GM10248 (cell line): ENCODE measurements at places on chromosomes 5 and 9.

DNA sequence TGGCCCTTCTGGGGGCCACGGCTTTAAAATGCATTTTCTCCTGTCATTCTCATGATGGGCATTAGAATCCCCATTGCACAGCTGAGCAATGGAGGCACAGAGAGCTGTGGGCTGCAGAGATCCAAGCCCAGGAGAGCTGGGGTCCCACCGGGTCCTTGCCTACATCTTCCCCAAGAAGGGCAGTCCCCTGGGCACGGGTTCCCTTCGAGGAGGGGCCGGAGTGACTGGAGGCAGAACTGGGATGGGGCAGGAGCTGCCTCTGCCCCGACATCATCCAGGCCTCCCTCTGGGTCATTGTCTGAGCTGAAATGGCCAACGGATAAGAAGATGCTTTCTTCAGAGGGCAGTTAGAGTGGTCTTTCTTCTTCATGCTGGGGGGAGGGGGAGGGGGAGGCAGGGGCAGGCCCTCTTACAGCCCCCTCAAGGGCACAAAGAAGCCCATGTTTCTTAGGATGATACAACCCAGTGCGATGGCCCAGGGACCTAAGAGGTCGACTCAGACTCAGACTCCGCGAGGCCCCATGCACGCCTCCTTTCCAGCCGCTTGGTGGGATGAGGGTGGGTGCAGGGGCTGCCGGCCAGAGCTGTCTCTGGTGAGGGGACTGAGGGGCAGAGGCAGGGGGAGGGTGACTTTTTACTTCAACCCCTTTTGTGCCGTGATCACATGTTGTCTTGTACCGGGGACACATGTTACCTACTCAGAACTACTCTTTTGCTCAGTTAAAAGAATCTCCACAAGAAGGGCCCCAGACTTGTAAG, 112.4 kb upstream of the IRX2 start:
- no peak for DNase-seq

- no peak for DNase-seq
Observed at GRCh38 chr5:166535641-166536040, 1755.8 kb upstream of the WWC1 start.

- no peak for DNase-seq
Observed at GRCh38 chr5:96017951-96018350, 56.3 kb upstream of the ELL2 start.

GRCh38 chr5:15983392-15983791, 196.2 kb downstream of the MARCHF11 start:
- DNase-seq = no peak

- no peak for DNase-seq
Observed at GRCh38 chr5:147430628-147431027, 79.2 kb downstream of the DPYSL3 start.

DNA sequence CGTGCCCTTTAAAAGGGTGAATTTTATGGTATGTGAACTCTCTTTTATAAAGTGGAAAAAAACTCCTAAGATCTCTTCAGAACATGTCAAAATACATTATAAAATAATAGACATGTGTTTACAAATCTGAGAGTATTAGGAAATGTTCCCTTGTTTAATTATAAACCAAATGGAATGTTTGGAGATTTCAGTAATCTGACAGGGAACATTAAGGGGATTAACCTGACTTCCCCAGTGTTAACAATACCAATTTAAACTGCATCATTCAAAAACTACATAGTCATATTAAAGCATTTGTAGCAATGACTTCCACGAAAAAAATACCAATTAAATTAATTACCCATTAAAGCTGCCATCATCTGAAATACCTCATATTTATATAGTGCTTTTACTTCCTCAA, 1.6 kb upstream of the OCLN start:
- no peak for DNase-seq

- no peak for DNase-seq
Observed at GRCh38 chr5:181161534-181162175, 14.3 kb downstream of the OR2V2 start.

DNA sequence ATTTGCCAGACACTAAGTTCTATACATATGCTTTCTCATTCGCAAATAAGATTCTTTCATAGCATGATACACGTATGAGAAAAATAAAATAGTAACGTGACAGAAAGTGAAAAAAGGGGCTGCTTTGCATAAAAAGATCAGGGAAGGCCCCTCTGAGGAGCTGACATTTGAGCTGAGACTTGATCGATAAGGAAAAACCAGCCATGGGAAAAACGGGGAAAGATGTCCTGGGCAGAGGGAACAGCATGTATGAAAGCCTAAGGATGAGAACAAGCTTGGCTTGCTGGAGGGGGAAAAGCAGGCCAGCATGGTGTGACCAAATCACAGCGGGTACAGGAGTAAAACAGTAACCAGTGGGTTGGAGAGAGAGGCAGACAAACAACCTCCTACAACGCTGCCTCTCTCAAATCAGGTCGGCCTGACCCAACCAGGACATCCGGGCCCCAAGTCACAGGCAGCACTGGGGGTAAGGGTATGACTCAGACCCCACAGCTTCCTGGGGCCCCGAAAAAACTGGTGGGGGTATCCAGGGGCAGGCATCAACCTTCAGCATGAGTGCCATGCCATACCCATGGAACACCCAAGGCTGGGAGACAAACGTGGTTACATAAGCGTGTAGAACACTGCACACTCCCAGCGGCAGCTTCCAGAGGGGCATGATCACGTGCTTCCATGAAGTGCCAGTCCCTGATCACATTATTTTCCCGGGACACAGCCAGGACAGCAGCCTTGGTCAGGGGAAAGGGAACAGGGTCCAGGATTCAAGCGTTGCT, 2.2 kb downstream of the TNIP1 start:
- DNase-seq = peak; percentile 79

DNA sequence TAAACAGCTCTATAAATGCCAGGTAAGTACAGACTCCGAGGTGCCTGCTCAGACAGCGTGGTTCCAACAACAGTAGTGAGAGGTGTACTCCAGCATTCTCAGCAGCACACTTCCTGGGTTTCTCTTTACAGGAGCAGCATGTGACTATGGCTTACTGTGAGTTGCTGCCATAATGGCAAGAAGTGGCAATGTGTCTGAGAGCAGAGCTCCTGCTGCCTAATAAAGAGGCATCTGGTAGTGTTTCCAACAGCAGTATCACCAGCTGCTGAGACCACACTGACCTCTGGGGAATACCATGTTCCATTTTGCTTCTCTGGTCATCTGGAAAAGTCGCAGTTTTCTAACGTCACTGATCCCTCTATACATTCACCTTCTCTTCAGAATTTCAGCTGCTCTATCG, 398.2 kb downstream of the SLCO4C1 start:
- no peak for DNase-seq

DNA sequence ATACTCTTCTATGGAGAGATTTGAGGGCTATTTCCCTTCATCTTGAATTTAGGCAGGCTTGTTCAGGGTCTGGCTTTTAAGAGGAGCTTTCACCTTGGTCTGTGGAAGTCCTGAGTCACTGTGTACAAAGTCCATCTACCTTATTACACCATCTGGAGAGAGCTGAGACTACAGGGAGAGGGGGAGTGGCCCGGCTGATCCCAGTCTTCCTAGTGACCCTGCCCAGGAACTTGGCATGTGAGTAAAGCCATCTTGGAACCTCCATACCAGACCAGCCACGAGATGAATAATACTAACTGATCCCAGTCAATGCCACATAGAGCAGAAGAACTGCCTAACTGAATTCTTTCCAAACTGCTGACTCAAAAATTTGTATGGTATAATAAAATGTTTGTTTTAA, 8.4 kb upstream of the IL6ST start:
- no peak for DNase-seq

- DNase-seq = no peak
Observed at GRCh38 chr5:96584712-96585111, 77.5 kb upstream of the CAST start.

- DNase-seq = no peak
Observed at GRCh38 chr5:9283021-9283420, 262.9 kb downstream of the SEMA5A start.

GRCh38 chr5:115360046-115360685, 63.7 kb upstream of the CCDC112 start:
- no peak for DNase-seq

- no peak for DNase-seq
Observed at GRCh38 chr5:66322786-66323528, 178.9 kb downstream of the SREK1 start.

- no peak for DNase-seq
Observed at GRCh38 chr5:142600611-142601358, 85.1 kb downstream of the FGF1 start.

- no peak for DNase-seq
Observed at GRCh38 chr5:111932628-111933027, 175.6 kb upstream of the NREP start.

DNA sequence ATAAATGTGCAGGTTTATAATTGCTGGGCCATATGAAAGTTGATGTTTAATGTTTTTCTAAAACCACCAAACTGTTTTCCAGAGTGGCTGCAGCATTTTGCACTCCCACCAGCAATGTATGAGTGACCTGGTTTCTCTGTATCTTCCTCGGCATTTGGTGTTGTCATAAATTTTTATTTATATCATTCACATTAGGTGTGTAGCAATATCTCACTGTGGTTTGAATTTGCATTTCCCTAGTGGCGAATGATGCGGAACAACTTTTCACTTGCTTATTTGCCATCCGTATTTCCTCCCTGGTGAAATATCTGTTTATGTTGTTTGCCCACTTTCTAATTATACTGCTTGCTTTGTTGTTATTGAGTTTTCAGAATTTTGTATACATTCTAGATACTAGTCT, 295.7 kb upstream of the TUT7 start:
- no peak for DNase-seq

GRCh38 chr5:157766442-157766841, 22.9 kb downstream of the LSM11 start:
- DNase-seq = no peak

- DNase-seq = peak; percentile 50
Observed at GRCh38 chr5:36150676-36151433, 832 bp downstream of the LMBRD2 start.

DNA sequence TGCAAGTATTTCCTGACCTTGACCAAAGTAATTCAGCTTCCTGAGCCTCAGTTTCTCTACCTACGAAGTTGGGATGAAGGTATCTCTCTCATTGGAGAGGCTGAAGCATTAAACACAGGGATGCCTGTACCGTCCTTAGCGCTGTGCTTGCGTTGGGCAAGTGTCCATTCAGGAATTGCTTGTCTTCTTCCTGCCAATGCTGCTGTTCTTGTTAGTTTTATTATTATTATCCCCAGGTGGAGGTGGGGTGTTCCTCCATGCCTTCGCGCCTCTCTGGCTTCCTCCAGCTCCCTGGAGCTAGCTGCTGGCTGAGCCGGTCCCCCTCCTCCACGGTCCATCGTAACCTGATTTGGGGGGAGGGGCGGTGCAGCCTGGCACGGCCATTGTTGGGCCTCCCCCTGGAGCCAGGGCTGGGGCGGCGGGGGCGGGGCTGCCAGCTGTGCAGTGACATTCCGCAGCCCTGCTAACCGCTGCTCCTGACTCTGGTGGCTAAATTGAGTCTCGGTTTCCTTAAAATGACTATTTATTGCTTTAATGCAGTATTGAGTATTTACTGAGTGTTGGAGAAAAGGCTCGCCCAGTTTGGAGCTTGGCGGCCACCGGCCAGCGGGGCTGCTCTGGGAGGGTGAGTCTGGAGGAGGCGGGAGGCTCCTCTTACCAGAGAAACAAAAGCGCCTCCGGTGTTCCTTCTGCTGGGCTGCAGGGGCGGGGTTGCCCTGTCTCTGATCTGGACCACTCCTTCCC, 51.3 kb downstream of the LMX1B start:
- DNase-seq = no peak

DNA sequence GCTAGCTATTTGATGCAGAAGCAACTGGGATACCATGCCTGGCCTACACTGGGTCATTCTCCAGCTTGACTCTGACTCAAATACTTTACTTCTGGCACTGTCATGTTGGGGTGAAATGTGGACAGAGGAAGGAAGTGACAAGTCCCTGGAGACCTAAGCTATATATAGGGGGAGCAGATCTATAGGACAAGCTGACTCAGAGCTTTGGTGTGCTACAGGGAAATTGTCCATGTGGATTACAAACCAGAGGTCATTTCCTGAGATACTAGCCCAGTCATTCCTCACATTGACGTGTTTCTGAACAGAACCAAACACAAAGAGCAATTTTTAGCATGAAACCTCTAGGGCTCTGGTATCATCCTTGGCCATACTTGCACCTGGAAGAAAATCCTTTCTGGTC, 531.6 kb upstream of the CLINT1 start:
- no peak for DNase-seq

DNA sequence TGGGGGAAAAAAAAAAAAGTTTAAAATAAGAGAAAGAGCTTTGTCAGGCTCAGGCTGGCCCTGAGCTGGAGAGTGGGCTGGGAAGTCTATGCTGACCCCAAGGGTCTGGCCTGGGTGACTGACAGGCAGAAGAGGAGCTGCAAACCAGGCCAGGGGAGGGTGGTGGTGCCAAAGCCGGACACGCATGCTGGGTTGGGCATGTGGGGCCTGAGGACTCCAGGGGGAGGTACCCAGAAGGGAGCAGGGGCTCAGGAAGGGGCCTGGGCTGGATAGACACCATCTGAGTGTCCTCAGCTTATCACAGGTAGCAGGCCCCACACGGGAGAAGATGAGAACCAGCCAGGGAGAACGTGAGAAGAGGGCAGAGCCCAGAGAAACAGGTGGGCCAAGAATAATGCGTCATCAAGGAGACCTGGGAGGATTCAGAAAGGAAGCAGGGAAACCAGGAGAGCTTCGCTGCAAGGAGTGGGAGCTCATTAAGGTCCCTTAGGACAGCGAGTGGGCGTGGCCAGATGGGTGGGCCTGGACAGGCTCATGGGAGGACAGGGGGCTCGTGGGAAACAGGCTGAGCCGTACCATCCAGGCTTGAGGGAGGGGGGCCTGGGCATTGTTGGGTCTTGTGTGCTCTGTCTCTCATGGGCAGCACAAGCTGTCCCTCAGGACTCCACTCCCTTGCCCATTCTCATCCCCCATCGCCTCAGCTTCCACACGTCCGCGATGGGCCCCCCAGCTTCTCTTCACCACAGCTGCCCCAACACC, 16.0 kb downstream of the TMOD1 start:
- DNase-seq = no peak

DNA sequence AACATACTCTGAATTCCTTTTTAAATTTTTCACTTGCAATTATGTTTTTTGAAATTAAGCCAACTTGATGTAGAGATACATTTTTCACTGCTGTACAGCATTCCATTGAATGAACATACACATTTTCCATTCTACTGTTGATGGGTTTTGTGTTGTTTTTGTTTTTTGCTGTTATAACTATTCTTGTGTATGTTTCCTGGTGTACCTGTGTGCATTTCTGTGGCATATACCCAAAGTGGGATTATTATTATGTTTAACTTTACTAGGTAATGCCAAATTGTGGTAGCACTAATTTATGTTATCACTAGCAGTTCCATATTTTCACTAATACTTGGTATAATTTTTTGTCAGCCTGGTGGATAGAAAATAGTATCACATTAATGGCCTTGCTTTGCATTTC, 2.7 kb downstream of the RFESD start:
- DNase-seq = no peak

- DNase-seq = no peak
Observed at GRCh38 chr9:124139001-124139400, 118.7 kb upstream of the NEK6 start.

GRCh38 chr5:143355710-143356109, 47.8 kb downstream of the NR3C1 start:
- no peak for DNase-seq
